Sciatic nerve (tissue), 2 donors: ENCODE measurements at places on chromosomes 4 and X. TPM values are rescaled to one million over a fixed set of nuclear protein-coding genes. Genes with fewer than 3 reads are reported as not detected.

The HS3ST1 gene
- total RNA-seq = 3.2 TPM

The LIMCH1 gene
- 195 TPM for total RNA-seq

The FAM133A gene
- total RNA-seq = not detected

The DCAF12L2 gene
- total RNA-seq = 0.22 TPM

The LAMP2 gene
- 116 TPM for total RNA-seq

The CXCL10 gene
- total RNA-seq = 5.0 TPM

The MAGEA4 gene
- not detected for total RNA-seq

The MAGEA10 gene
- total RNA-seq = not detected

The LUZP4 gene
- total RNA-seq = not detected

The PWWP3B gene
- 0.62 TPM for total RNA-seq

The ZNF674 gene
- 6.6 TPM for total RNA-seq

The TACR3 gene
- not detected for total RNA-seq

The CD40LG gene
- total RNA-seq = 0.31 TPM

The PNMA5 gene
- not detected for total RNA-seq

The CENPI gene
- total RNA-seq = 4.9 TPM

The HTN1 gene
- not detected for total RNA-seq

The OTUD6A gene
- not detected for total RNA-seq
